ENCODE measurements at places on chromosomes 12 and 14.
A peak's percentile ranks its signal among the peaks of the same experiment; 100 is the strongest.

DNA sequence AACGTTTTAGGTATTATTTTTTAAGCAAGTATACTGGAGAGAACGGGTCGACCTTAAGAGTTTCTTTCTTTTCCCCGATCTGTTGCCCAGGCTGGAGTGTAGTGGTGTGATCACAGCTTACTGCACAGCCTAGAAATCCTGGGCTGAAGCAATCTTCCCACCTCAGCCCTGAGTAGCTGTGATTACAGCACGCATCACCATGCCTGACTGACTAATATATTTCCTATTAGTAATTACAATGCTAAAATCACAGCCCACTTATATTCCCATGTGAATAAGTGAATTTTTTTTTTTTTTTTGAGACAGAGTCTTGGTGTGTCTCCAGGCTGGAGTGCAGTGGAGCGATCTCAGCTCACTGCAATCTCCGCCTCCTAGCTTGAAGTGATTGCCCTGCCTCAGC is 50.4 kb downstream of the DICER1 start:
- no peak for DNase-seq

GRCh38 chr14:21825149-21825743 is 151.6 kb upstream of the OR4E1 start:
- DNase-seq = no peak

GRCh38 chr14:94400422-94400841 is 12.0 kb upstream of the SERPINA1 start:
- no peak for DNase-seq

GRCh38 chr14:50929506-50929905 is 14.8 kb downstream of the PYGL start:
- no peak for DNase-seq

- no peak for DNase-seq
Measured at GRCh38 chr12:53115112-53115890, 12.0 kb downstream of the SOAT2 start.

- DNase-seq = peak; percentile 28
Measured at GRCh38 chr12:99600388-99600787, 47.2 kb upstream of the GARIN6 start.

DNA sequence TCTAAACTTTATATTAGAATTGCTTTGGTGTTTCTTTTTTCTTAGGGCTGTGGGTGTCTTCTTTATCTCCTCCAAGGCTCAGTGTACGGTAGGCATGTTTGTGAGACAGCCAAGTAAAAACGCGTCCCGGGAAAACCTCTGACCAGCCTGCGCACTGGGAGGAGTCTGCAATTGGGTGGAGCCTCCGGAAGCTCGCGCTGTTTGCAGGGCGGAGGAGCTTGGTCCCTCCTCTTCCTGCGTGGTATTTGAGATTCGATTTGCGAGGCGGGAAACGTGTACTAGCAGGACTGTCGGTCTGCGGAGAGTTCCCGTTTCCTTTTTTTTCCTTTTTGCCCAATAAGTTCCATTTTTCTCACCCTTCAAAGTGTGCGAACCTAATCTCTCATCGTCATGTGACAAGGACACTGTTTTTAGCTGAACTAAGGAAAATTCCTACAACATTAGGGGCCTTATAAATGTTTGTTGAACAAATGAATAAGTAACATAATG is 182.1 kb upstream of the OTX2 start:
- no peak for DNase-seq

DNA sequence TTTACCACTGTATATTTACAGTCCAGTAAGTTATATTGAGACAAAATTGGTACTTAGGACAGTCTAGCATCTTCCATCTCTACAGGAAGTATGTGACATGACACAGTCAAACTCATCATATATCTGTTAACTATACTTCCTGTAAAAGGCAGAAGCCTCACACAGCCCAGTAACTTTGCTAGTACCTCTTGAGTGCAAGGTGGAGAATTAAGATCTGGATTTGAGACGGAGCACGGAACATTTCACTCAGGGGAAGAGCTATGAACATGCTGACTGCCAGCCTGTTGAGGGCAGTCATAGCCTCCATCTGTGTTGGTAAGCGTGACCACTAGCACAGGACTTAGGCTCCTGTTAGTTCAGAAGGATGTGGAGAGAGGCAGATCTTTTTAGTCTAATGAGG is 333.7 kb upstream of the OR4E1 start:
- no peak for DNase-seq

DNA sequence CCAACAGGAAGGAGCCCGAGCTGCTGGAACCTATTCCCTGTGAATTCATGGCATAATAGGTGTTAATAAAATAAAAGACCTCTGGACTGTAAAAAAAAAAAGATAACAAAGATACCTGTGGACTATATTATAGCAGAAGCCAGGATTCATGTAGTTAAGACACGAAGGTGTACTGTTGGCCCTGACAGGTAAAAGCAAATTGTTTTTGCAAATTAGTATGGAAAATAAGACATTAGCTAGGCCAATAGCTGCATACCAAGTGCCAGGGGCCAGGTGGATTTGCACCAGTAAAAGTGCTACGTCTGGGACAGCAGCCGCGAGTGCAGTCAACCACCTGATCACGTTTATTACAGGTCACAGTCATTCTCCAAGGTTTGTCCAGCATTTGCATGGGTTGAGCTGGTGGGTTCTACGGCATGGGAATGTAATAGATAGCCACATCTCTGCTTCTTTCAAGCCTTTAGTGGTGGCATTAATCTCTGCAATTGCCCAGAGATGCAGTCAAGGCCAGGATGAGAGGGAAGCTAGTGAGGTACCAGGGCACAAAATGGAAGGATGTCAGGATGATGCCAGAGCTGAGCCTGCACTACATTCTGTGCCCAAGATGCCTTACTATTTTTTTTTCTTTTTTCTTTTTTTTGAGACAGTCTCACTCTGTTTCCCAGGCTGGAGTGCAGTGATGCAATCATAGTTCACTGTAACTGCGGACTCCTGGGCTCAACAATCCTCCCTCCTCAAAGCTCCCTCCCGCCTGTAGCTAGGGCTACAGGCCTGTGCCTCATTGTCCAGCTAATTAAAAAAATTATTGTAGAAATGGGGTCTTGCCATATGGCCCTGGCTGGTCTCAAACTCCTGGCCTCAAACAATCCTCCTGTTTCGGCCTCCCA is 26.3 kb downstream of the TNFAIP2 start:
- no peak for DNase-seq

DNA sequence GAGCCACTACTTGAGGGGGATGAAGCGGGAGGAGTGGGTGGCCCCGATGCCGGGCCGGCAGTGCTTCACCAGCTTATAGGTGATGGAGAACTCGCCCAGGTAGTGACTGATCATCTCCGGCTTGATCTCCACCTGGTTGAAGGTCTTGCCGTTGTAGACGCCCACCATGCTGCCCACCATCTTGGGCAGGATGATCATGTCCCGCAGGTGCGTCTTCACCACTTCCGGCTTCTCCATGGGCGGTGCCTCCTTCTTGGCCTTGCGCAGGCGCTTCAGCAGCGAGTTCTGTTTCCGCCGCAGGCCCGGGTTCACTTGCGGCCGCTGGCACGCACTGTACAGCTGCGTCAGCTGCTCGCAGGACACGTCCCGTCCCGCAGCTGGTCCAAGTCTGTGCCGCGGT is 3.4 kb downstream of the TIGAR start:
- no peak for DNase-seq

GRCh38 chr14:88660056-88660455 is 97.2 kb downstream of the ZC3H14 start:
- DNase-seq = no peak

DNA sequence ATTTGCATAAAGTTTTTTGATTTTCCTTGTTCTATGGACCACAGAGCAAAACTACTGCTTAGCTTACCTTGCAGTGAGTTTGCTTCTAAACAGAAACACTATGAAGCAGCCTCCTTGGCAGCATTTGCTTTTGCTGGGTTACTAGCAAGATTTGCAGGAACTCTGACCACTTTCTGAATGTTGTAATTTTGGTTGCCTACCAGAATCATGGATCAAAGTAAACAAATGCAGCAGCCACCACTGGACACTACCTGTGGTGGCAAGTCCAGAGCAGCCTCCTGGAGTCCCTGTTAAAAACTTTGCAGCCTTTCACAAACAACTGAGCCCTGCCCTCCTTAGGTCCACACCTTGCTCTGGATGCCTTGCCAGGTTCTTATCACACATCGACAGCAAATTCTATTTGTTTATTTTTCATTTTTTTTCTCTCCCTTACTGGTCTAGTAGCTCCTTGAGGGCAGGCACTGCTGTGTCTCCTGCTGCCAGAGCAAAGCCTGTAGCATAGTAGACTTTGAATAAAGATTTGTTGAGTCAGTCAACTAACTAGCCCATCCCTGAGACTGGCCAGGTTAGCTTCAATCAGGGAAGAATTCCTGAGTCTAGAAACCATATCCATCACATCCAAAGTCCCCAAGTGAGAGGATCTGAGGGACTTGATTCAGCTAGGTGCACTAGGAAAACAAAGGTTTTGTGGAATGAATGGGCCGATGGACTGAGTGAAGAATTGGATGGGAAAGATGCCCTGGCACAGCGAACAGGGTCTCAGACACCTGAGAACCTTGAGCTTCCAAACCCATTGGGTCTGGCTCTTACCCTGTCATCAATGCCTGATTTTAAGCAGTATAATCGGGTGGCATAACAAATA is 5.7 kb downstream of the TTC6 start:
- no peak for DNase-seq

DNA sequence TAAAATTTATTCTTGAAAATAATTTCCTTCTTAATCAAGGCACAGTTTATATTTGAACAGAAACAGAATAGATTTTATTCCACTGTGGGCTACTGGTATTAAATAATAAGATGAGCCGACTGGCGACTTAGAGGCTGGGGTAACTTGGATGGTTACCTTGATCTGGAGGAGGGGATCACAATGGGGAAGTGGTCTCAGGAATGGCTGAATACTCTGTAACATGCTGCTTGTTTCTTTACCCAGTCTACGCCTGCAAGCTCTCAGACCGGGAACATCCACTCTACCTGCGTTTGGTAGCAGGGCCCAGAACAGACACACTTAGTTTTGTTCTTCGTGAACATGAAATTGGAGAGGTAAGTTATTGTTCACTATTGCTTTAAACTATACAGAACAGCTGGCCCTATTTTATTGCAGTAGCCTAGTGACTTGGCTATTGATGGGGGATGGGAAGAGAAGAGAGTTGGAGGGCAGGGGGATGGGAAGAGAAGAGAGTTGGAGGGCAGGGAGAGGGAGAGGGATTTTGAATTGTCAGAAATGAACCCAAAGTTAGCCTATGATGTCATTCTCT is 67.9 kb downstream of the GNS start:
- DNase-seq = no peak

- no peak for DNase-seq
Measured at GRCh38 chr12:112096070-112096469, 12.5 kb downstream of the NAA25 start.

GRCh38 chr14:76236172-76237130 is 84.7 kb downstream of the GPATCH2L start:
- no peak for DNase-seq

- DNase-seq = no peak
Measured at GRCh38 chr12:31876568-31877424, 82.4 kb upstream of the RESF1 start.

DNA sequence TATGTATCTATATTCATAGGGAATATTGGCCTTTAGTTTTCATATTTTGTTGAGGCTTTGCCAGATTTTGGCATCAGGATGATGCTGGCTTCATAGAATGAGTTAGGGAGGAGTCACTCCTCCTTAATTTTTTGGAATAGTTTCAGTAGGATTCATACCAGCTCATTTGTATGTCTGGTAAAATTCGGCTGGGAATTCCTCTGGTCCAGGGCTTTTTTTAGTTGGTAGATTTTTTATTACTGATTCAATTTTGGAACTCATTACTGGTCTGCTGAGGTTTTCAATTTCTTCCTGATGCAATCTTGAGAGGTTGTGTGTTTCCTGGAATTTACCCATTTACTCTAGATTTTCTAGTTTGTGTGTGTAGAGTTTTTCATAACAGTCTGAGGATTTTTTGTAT is 175.2 kb downstream of the EPS8 start:
- DNase-seq = no peak

GRCh38 chr12:51726161-51726560 is 122.4 kb downstream of the FIGNL2 start:
- no peak for DNase-seq

DNA sequence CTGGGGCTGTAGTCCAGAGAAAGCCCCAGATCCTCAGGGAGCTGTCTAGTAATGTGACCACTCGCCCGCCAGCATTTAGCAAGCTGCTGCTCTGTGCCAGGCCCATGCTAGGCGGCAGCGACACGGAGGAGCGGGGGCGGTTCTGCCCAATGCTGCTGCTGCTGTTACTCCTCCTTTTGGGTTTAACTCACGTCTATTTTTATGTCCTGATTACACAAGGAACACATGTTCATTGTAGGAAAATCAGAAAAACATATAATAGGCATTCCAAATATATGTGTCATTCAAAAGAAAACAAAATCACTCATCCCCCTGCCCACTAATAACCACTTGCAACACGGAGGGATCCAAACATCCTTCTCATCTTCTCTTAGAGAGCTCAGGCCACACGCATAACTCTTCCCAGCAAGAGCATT is 30.4 kb downstream of the CCDC92 start:
- DNase-seq = peak; percentile 18

DNA sequence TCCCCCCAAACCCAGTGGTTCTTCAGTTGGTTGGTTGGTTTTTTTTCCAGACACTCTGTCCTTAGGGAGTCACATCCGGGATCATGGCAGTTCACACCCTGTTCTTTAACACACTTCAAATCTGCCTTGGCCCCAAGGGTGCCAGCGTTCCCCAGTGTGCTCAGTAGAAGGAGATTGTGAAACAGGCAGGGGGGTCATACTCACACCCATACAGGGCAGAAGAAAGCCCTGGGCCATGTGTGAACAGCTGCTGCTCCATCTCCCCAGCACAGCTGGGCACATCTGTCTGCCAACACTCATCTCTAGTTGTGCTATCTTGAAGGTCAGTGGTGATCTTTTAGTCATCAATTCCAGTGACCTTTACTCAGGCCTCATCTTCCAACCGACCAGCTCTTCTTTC is 64.4 kb upstream of the FUT8 start:
- DNase-seq = peak; percentile 46

- DNase-seq = no peak
Measured at GRCh38 chr12:115771065-115771464, 506.4 kb downstream of the MED13L start.

DNA sequence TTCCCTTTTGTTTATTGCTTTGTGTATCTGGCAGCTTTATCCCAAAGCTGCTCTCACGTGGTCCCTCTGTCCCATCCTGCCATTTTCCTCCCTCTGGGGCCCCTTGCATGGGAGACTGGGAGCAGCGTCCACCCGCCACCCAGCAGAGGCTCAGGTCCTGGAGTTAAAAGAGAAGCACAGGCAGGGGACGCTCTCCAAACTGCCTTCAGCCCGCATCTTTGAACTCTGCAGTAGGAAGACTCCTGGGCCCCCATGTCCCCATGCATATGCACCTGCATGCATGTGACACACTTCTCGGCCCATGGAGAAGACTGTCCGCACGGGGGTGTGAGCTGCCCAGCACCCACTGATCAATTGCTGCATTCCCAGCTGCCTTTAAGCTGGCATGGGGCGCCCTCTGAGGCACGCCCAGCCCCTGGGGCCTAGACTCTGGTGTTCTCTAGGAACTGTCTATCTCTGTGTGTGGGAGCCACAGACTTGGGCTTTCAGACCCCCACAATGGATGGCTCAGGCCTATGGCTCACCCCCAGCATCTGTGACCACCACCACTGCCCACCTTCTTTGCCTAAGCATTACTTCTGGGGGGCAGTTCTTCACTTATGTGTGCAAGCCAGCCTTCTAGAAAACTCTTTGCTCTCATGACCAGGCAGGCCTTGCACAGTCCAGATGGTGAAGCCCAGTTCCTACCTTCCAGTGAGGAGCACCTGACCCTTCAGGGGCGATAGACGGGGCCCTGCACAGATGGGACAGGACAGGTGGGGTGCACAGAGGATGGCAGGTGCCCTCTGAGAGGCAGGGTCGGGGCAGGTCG is 96.1 kb upstream of the DIO3 start:
- peak; percentile 20 for DNase-seq

Data from left lung (tissue), 14 donors.